ENCODE measurements at places on chromosomes 12 and 14.

DNA sequence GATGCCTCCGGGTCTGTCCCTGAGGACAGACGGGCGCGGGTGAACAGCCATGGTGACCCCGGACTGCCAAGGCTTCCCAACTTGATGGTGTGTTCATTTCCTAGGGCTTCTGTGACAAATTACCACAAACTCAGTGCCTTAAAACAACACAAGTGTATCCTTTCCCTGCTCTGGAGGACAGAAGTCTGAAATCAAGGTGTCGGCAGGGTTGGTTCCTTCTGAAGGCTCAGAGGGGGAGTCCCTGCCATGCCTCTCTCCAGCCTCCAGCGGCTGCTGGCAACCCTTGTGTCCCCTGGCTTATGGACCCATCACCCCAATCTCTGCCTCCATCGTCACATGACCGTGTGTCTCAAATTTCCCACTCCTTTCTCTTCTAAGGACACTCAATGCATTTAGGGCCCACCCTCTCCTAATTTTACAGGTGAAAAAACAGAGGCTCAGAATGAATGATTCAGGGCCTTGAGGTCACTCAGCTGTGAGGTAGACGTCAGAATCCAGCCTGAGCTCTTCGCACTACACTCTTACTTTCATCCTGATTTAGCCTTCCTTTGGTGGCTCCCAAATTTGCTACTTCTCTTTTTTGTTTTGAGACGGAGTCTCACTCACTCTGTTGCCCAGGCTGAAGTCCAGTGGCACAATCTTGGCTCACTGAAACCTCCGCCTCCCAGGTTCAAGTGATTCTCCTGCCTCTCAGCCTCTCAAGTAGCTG, 45.4 kb downstream of the VCPKMT start:
- no peak for DNase-seq

DNA sequence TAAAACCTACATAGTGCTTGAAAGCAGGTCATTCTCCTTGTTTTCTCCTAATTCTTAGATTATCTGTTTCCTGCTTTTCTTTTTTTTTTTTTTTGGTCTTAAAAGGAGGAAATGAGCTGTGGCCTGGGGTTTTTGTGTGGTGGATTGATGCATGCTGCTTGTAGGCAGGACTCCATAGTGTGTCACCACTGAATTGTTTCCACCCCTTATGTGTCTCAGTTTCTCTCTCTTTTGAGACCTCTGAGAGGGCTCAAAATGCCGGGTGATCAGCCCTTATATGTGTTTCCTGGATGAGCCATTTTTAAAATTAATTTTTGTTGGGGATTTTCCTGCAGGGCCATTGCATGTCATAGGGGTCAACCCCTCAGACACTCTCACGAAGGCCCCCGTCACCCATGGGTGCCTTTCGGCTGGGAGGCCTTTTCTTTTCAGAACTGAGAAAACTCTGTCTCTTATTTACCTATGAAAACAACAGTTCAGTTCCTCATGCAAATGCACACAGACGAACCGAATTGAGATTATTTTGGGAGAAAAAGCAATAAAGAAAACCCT, 32.0 kb upstream of the LRRK2 start:
- DNase-seq = no peak

GRCh38 chr14:29654901-29655550, 272.6 kb downstream of the PRKD1 start:
- DNase-seq = no peak

- peak; percentile 23 for DNase-seq
Measured at GRCh38 chr14:73833530-73834260, 17.9 kb upstream of the PTGR2 start.
